ENCODE measurements at places on chromosomes 1 and 21.

GRCh38 chr1:46131712-46132528 is 509 bp downstream of the PIK3R3 start:
- no peak for DNase-seq

- DNase-seq, result no peak
These were observed 465.3 kb upstream of the PTBP2 start for GRCh38 chr1:96256130-96256790.

DNA sequence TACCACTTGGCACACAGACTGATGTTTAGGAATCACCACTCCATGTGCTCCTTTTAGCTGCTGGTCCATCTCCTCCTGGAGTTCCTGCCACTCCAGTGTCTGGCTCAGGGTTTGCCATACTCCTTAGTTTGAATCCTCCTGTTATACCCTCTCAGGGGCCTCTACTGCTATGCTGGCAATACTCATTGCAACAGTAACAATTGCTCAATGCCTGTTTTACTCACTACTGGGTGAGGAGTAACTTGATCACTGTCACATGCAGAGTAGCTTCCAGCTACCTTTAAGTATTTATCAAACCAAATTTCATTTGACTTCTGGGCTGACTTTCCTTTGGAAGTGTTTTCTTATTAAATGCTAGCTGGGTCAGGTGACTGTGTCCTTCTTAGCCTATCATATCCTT is 107.2 kb upstream of the WLS start:
- no peak for DNase-seq

GRCh38 chr1:154265586-154265985 is 6.8 kb upstream of the HAX1 start:
- DNase-seq, result no peak

DNA sequence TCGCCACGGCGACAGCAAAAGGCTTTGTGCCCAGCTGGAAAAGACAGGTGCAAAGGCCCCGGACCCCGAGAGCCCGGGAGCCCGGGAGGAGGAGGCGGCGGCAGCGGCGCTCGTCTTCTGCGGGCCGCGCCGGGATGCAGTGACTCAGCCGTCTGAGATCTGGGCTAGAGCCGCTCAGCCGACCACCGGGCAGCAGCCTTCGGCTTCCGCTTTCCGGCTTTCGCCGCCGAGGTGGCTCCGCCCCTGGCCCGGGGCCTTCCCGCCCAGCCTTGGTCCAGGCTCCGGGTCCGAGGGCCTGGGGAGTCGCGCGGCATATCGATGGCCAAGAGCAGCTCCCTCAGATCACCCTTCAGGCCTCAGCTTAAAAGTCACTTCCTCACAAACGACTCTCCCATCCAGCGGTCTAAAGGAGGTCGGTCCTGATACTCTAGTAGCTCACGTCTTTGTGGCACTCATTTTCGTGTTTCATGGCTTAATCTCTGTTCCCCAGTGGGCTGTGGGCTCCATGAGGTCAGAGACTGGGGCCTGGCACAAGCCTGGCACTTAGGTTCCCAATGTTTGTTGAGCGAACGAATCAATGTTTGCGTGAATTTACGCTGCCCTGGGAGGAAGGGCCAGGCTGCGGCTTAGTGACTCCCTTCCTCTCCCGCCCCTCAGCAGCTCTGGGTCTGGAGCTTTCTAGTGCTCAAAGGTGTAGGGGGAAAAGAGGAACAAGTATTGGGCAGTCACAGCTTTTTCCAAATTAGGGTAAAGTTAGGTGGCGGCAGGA is at the start of gene PHTF1:
Gene PHTF1, minus strand, starts transcription at position 154 of the 769 bp plus-strand sequence. CDS start 783 bp downstream, outside the sequence.
- DNase-seq, result peak; percentile 13

DNA sequence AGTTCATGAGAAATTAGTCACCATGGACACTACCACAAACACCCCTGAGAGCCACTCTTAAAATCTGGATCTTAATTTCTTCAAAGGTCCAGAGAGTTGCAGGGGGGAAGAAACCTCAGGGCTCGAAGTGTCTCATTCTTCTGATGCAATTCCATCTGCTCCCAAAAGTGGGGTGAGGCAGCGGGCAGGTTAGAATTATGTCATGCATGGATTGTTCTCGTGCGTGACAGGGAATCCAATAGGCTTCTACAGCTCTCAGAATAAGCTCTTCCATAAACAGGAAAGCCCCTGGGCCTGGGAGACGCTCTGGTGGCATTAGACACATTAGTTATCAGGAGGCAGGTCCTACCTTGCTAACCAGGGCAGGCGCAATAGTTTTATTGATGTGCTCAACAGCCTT is 8.4 kb downstream of the ENO1 start:
- DNase-seq, result no peak

DNA sequence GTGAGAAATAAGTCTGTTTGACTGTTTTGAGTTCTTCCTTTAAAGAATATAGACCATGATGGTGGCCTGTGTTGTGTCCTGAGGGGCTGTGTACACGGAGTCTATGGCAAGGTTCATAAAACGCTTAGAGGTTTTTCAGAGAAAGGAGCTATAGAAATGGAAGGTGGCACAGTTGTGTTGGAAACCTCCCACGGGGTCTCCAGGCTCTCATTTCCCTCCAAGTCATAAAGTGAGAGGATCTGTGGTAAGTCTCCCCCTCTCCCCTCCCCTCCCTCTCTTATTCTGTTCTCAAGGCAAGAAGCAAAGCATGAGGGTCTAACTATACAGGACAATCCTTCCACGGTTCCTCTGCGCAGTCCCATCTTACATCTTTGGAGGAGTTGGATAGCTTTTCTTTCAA is 139.2 kb downstream of the KIF26B start:
- no peak for DNase-seq

DNA sequence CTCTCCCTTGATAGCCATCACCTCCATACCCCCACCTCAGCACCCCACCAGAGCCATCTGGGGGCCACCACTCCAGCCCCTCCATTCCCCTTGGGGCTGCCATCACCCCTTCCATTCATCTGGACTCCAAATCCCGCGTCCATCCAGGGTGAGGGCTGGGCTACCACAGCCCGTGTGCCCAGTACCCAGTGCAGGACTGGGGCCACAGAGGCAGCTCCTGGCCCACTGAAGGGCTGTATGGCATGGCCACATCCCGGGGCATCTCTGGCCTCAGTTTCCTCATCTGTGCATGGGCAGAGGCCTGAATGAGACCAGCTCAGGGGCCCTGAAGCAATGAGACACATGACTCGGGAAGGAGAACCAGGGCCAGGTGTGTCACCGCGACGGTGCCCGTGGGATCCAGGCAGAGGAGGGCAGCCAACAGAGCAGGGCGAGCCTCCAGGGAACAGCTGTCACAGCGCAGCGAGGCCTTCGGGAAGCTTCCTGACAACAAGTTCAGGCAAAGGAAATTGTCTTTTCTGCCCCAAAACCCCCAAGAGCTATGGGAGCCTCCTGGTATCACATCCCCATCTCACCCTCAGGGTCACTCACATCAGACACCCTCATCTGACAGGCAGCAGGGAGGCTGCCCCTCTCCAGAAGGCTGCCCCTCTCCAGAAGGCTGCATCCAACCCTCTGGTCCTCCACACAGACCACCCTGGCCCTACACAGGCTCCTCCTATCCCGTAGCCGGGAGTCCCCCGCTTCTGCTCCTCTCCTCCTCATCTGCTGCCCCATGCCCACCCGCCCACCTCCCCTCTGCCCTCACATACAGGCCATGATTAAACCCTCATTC is 76.3 kb downstream of the MEGF6 start:
- no peak for DNase-seq

DNA sequence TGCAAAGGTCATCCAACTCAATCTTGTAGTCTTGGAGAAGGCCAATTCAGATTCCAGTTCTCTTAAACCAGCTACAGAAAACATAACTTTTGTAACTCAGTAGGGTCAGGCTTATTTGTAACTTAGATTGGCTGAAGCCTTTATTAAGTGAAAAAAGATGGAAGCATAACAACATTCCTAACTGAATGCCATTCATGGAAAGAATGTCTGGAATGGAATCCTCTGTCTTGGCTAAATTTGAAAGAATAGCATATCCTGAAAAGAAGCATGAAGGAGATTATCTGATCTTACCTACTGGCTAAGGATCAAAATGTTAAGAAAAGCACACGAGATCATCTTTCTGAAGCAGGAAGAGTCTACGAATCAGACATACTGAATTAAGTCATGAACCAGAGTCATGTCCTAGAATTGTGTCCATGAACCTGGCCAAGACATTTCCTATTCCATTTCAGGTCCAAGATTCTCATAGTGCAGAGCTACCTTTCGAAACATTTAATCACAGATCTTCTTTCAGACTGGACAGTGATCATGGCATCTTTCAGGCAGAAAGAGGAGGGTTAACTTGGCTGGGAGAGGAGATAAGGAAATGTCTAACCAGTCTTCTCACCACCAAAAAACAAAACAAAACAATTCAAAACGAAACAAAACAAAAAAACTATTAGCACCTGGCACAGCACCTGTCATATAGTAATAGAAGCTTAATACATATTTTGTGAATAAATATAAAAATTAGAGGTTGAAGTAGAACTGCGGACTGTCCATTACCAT is 75.6 kb downstream of the XCL2 start:
- DNase-seq, result no peak

GRCh38 chr1:230335861-230336522 is 90.1 kb downstream of the PGBD5 start:
- no peak for DNase-seq

DNA sequence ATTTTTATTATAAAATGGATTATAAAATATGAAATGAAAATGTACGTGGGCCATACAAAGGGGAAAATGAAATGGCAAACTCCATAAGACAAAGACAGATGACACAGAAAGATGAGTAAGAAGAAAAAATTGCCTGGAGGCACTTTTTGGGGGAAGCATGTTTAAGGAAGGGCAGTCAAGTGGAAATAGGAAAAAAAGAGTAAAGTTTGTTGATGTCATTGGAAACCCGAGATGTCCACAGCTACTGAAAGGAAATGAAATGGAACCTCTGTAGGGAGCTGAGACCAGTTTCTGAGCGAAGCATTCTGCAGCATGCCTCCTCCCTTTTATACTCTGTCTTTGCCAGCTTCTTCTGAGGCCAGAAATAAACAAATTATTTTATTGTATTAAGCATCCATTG is 203.4 kb upstream of the UBE2U start:
- DNase-seq, result no peak

GRCh38 chr1:225448146-225448805 is 20.4 kb upstream of the LBR start:
- DNase-seq, result no peak

DNA sequence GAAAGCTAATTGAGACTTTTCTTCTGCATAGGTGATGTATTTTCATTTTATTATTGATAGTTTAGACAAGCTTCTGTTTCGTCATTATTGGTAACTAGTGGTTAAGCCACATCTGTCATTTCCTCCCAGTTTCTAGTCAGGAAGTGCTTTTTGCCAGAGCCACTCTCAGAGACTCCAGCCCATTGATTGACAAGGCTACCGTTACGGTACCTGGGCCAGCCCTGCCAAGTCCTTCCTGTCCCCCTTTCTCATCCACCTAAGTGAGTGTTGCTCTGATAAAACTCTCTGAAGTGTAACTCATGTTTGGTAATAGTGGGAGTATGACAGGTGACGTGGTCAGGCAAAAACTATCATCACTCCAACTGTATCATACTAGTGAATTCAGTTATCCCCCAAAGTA is 29.6 kb upstream of the AGL start:
- DNase-seq, result no peak

DNA sequence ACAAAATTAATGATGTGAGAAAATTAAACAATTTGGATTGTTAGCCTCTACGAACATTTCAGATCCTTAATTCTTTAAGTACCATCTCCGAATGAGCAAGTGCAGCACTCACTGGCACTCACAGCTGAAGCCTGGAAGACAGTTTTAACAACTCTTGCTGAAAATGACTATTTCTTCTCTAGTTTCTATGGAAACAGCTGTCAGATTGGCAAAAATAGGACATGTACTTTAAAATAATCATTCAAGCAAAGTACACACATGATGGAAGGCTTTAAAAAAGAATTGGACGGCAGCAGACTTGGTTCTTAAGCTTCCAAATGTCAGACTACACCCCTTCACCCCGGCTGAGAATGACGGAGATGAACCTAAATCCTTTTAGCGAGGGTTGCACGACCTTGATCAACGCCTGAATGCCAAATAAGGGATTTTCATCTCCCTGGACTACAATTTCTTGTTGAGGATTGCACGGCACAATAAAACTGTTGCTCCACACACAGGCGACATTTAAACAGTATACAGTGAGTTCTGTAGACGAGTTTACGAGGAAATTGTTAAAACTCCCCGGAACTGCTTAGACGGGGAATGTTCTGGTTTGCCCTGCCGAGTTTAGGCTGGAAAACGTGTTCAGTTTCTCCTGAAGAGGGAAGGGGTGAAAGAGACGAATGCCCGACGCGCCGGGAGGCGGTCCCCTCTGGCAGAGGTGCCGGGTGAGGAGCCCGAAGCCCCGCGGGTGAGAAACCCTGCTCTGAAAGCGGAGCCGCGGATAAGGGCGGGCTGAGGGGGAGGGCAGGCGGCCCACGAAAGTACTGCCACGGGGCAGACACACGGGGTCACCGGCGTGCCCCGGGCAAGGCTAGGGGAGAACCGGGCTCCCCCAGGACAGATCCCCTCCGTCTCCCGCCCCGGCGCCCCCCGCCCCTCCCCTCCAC is 671 bp downstream of the OMA1 start:
- peak; percentile 46 for DNase-seq

- no peak for DNase-seq
These were observed 96.2 kb downstream of the RGS2 start for GRCh38 chr1:192905049-192905448.

Measured in NCI-H1048 (cell line).